Activated naive CD4-positive, alpha-beta T cell treated with anti-CD3 and anti-CD28 coated beads, Interleukin-2, amount 50 U/mL, for 72 hours (primary cell): ENCODE measurements at places on chromosomes 6 and 20.
A peak's percentile ranks its signal among the peaks of the same experiment; 100 is the strongest.

GRCh38 chr6:604579-604978, 52.3 kb downstream of the HUS1B start:
- no peak for DNase-seq

- no peak for DNase-seq
Observed at GRCh38 chr6:30578051-30578450, 6.8 kb downstream of the ABCF1 start.

DNA sequence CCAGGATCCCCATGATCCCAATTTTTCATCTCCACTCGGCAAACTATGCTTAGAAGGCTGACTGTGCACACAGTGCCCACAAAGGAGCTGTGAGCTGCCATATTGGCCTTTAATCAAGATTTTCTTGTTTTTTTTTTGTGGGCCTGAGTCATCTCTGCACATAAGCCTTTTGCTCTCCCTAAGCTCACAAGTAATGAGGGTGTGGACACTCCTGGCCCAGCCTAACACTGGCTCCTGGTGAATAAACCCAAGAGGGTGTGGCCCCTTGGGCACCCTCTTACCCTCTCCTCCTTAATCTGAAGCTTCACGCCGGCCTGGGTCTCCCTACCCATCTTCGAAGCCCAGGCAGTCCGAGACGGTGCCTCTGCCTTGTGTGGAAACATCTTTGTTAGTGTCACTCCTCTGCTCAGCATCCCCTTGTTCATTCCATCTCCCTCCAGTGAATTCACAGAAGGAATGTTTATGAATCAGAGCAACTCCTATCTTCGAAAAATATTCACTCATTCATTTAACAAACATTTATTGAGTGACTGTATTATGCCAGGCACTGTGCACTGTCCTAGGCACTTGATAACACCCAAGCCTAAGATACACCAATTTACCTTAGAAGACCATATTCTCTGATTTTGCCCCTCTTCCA, 22.2 kb upstream of the MRPS10 start:
- no peak for DNase-seq

DNA sequence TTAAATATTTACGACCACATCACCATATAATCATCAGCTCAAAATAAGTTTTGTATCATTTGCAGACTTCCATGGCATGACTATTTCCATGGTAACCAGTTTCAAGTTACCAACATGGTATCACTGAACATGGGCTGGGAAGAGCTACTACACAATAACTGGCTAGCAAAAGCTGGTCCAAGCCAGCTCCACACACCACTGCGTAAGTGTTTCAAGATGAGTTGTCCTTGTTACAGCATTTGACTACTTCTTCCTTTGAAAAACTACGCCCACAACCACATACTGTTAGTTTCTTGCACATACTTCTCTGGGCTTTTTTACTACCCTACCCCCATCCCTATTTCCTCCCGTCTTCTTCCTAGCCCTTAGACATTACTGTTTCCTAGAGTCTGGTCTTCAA, 8.5 kb downstream of the CD164 start:
- peak; percentile 58 for DNase-seq

DNA sequence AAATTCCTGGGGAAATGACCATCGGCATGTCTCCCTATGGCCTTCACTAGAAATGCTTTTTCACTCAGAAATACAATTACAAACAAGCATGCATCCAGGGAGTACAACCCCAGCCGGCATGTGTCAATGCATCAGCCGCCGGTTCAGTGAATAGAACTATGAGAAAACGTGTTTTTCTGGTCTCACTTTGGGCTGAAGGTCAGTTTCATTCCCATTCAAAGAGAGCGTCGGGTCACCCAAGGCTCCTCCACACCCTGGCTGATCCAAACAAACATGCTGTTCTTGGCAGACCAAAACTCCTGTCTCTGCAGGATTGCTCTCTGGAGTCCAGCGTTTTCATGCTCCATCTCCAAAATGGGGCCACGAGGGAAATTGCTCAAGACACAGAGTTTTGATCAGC, 35.5 kb upstream of the NXT1 start:
- no peak for DNase-seq

DNA sequence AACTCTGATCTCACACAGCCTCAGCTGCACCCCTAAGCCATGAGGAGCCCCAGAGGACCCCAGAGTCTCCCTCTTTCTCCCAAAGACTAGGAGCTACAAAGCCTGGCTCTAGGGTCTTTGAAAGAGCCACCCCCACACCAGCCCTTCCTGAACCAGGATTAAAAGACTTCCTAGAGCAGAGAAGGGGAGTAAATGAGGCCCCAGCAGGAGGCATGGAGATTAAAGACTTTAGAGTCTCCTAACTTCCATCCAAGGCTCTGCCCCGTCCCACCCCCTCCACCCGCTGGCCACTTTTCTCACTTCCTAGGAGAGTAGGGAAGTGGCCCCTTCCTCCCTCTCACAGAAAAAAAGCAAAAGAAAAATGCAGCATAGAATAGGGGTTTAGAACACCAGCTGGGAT, 1.7 kb downstream of the PREX1 start:
- no peak for DNase-seq
